ENCODE measurements at places on chromosomes 4 and X. TPM values are rescaled to one million over a fixed set of nuclear protein-coding genes. Genes with fewer than 3 reads are reported as not detected.

DNA sequence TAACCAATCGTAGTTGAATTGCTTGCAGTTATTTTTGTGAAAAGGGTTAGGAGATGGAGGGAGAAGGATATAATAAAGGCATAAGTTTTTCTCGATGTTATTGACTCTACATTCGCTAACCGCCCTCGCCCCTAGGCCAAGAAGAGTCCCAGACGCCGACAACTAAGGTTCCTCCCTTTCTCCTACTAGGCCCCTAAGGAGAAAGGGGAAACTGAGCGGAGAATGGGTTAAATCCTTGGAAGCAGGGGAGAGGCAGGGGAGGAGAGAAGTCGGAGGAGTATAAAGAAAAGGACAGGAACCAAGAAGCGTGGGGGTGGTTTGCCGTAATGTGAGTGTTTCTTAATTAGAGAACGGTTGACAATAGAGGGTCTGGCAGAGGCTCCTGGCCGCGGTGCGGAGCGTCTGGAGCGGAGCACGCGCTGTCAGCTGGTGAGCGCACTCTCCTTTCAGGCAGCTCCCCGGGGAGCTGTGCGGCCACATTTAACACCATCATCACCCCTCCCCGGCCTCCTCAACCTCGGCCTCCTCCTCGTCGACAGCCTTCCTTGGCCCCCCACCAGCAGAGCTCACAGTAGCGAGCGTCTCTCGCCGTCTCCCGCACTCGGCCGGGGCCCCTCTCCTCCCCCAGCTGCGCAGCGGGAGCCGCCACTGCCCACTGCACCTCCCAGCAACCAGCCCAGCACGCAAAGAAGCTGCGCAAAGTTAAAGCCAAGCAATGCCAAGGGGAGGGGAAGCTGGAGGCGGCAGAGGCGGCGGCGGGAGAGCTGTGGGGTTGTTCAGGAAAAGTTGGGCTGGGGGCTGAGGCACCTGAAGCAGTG lies 5.9 kb downstream of the ATOH1 start:
- peak; percentile 49 for DNase-seq

DNA sequence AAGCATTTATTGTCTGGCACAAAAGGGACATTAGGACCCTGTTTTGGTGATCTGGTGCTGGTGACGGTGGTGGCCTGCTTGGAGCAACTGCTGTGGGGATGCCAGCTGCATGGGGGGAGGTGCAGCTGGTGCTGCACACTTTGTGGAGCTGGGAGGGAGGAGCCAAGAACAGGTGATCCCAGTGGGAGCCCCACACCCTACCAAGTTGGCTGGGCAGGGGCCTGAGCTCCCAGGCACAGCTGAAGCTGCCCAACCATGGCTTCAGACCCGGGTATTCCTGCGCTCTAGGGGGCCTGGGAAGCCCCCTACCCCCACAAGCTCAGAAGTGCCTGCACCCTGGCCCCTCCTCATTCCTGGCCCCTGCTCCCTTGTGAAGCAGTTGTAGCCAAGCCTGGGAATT lies 1512.5 kb downstream of the TECRL start:
- no peak for DNase-seq

GRCh38 chrX:38805432-38806389 lies 4.5 kb downstream of the MID1IP1 start:
- peak; percentile 60 for DNase-seq

- DNase-seq = no peak
These were observed 111.3 kb downstream of the TET2 start for GRCh38 chr4:105257817-105258495.

DNA sequence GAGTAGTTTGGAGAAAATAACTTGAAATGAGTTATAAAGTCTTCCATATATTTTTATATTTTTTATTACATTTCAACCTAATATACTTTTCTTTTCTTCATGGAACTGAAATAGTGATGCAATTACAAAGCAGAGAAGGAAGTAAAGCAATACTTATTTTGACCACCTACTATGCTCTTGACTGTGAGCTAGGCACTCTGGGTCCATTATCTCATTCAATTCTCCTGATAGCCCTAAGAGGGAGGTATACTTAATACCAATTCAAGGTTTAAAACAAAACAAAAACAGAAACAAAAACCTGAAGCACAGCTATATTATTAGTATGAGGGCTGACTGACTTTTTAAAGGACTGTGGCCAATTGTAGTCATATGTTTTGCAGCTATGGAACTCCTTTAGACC lies 193.5 kb downstream of the MAD2L1 start:
- DNase-seq = no peak

The NWD2 gene
- not detected for polyA plus RNA-seq

The USO1 gene
- 23.2 TPM for polyA plus RNA-seq

The APELA gene
- 1.2 TPM for polyA plus RNA-seq

The POU3F4 gene
- polyA plus RNA-seq = 1.0 TPM

The PPP1R2C gene
- polyA plus RNA-seq = not detected

The ZNF711 gene
- polyA plus RNA-seq = 2.6 TPM

The MAGEB1 gene
- not detected for polyA plus RNA-seq
